NCI-H1436 treated with DMSO at 0.1 percent for 48 hours (cell line): ENCODE measurements at places on chromosomes 3 and 15.

DNA sequence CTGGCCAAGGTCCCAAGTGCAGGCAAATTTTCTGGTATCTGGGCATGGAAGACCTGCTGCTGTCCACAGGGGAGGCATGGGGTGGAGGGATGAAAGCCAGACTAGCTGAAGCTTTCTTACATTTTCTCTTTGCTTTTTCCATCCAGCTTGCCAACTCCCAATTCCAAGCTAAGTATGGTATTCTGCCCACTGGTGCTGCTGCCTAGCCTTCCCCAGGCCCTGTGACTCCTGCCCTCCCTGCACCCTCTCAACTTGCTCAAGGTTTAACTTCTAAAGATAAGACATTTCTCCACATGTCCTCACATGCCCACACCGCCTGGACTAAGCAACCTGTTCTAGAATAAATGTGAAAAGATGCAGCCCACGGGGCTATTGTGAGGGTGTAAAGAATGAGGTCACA, 59.5 kb upstream of the HACD2 start:
- no peak for DNase-seq

DNA sequence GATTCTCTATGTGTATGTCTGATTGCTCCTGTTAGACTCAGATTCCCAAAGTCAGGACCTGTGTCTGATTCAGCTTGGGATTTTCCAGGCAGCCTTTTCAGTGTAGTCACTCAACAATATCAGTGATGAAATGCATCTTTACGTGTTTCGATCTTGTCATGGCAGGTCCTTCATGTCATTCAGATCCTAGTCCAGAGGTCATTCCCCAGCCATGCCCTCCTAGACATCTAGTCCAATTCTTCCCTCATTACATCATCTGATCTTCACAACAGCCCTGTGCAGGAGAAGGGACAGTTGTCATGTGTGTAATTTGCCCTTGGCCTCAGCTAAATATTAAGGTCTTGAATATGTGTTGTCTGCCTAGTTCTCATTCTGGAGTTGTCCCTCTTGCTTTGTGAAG, 153.2 kb upstream of the NR2E3 start:
- DNase-seq = no peak

- DNase-seq = no peak
These were observed 54.5 kb downstream of the RGMA start for GRCh38 chr15:93034512-93034911.

- DNase-seq = no peak
These were observed 201.6 kb downstream of the SEMA6D start for GRCh38 chr15:47918877-47919276.

DNA sequence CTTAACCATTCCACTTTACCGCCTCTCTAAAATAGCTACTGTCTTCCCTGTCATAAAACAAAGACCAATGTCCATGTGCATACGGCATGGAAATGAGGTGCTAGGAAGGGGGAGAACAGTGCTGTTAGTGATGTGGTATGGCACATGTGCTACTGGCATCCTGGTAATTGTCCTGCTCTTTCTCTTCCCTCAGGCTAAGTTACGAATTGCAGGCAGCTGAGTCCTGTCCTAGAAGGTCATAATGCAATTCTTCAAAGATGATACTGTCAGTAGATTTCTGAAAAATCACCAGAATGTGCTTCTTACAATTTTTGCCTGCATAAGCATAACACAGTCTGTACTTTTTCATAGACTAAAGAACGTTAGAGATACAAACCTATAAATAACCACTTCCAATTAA, 216.8 kb downstream of the RSL24D1 start:
- DNase-seq = no peak

- no peak for DNase-seq
These were observed 1081.5 kb downstream of the PLOD2 start for GRCh38 chr3:145079436-145079835.
